Panc1 (cell line): ENCODE measurements at places on chromosomes 16 and 17.

DNA sequence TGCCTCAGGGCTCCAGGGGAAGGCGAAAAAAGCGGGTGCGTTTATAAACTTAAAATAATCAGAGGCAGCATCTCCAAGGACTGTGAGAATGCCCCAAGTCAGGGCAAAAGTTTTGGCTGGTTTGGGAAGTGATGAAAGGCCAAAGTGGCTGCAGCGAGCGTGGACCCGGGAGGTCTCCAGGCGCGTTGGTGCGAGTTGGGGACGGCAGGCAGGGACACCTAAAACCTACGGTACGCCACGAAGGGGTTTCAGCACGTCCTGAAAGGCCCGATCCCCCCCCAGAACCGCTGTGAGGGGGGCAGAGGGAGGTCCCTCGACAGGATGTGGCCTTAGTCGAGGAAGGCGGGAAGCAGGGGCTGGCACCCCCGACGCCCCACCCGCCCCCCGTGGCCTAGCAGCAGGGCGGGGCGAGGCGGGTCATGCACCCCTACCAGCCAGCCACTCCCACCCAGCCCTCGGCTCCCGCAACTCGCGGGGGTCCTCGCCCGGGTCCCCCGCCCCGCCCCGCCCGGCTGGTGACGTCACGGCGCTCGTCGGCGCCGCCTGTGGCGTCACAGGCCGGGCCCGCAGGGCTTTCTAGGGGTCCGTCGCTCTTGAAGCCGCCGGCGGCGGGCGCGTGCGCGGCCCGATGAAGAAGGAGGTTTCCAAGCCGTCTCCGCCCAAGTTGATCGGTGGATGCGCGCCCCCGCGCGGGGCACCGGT, at the start of gene MYCBPAP:
TSS of gene MYCBPAP (plus strand) at position 569 of the 702 bp plus-strand sequence. CDS start 236 bp downstream, outside the sequence.
- peaks cover 11% of the 10 kb centered on the region for H3K4me1 ChIP-seq
- no peaks in the 10 kb centered on the region for H3K27me3 ChIP-seq
- peak within 1 kb of the TSS; percentile 65 for H3K4me3 ChIP-seq
- no peak for DNase-seq

GRCh38 chr16:85996843-85997242, 97.9 kb downstream of the IRF8 start:
- H3K27ac ChIP-seq, result no peak overlapping the region
- H3K4me1 ChIP-seq, result no peaks in the 10 kb centered on the region
- H3K36me3 ChIP-seq, result no peaks in the 10 kb centered on the region
- no peaks in the 10 kb centered on the region; the same call in 1 of the 2 replicates for H3K27me3 ChIP-seq
- H3K4me3 ChIP-seq, result no peak overlapping the region

DNA sequence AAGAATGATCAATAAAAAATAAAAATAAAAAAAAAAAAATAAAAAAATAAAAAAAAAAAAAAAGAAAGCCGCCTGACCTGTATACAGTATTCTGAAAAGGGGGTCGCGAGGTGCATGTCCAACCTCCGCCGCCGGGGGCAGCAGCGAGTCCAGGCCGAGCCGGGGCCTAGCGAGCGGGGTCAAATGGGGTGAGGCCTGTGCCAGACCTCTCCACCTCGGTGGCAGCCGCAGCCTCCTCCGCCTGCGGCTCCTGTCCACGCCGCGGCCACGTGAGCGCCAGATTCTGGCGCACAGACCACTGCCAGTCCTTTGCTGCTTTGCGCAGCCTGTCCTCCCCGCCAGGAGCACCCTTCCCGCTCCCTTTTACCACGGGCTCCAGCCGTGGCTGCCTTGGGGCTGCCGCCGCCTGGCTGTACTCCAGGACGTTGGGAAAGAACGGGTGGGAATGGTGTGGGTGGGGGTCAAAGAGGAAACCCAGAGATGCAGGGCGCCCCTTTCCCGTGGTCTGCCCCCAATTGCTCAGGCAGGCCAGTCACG, 2.4 kb upstream of the BCKDK start:
- no peaks in the 10 kb centered on the region for H3K27me3 ChIP-seq
- no peaks in the 10 kb centered on the region; the same call in 1 of the 2 replicates for H3K36me3 ChIP-seq
- H3K4me1 ChIP-seq, result peaks cover 9% of the 10 kb centered on the region; the same call in 1 of the 2 replicates
- no peak for DNase-seq
- peak overlapping the region; percentile 69 for H3K27ac ChIP-seq

DNA sequence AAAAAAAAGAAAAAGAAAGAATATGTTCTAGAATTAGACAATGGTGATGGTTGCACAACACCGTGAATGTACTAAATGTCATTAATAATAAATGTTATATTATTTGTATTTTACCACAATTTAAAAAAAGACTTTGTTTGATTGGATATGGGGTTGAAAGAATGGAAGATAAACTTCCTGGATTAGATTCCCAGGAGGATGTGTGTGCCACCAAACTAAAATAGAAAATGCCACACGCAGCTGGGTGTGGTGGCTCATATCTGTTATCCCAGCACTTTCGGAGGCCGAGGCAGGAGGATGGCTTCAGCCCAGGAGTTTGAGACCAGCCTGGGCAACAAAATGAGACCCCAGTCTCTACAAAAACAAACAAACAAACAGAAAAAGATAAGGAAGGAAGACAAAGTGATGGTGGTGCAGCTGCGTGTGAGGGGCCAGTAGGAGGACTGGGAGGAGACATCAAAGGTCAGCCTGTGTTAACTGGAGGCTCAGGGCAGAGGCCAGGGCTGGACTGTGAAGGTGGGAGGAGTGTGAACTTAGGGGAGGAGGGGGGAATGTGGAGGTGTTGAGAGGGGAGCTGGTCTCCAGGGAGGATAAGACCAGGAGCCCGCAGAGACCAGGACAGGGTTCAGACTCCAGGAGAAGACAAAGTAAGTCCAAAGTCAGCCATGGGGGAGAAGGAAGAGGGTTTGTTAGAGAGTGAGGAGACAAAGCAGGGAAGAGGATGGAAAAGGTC, 4.1 kb downstream of the PECAM1 start:
- no peak overlapping the region for H3K27ac ChIP-seq
- H3K27me3 ChIP-seq, result no peaks in the 10 kb centered on the region
- H3K36me3 ChIP-seq, result no peaks in the 10 kb centered on the region
- no peak for DNase-seq

- no peak overlapping the region for H3K4me3 ChIP-seq
- no peak for DNase-seq
- no peaks in the 10 kb centered on the region for H3K4me1 ChIP-seq
- no peaks in the 10 kb centered on the region; the same call in 1 of the 2 replicates for H3K36me3 ChIP-seq
- no peaks in the 10 kb centered on the region for H3K27me3 ChIP-seq
- H3K27ac ChIP-seq, result no peak overlapping the region
Measured at GRCh38 chr17:6574687-6575595, 18.6 kb upstream of the PITPNM3 start.
